ENCODE measurements at places on chromosomes 4 and X.

DNA sequence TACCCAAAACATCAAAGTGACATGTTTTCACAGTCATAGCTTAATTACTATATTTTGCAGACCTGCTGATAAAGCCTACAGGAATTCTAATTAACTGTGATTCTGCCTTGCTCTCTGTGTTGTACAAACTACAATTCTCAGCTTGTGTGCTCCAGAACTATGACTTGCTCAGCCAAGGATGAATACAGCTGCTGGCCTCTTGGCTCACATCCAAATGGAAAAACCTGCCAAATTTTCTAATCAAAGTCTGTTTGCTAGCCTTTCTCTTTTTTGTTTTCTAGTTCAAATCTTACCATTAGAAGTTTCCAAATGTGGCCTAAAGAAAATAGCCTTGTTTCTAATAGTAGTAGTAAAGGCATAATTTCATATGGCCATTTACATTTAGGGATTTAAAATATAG lies 1176.8 kb downstream of the FAM133A start:
- no peak for DNase-seq

DNA sequence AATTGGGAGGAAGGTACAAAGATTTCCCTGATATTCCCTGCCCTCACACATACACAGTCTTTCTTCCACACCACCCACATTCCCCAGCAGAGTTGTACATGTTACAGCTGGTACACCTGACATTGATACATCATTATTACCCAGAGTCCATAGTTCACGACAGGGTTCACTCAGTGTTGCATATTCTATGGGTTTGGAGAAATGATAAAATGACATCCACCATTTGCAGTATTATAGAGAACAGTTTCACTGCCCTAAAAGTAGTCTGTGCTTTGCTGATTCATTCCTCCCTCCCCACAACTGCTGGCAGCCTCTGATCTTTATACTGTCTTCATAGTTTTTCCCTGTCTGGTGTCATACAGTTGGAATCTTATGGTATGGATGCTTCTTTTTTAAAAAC lies 15.0 kb downstream of the AGA start:
- DNase-seq = no peak

- DNase-seq = no peak
Observed at GRCh38 chr4:86512631-86513030, 81.5 kb upstream of the PTPN13 start.

GRCh38 chrX:37776283-37776986 lies 3.4 kb upstream of the CYBB start:
- DNase-seq = no peak

GRCh38 chr4:176939445-176939844 lies 146.7 kb upstream of the VEGFC start:
- DNase-seq = no peak

GRCh38 chr4:25817059-25817681 lies 45.6 kb downstream of the SEL1L3 start:
- DNase-seq = no peak

- no peak for DNase-seq
Observed at GRCh38 chr4:85409251-85409650, 65.7 kb upstream of the ARHGAP24 start.

DNA sequence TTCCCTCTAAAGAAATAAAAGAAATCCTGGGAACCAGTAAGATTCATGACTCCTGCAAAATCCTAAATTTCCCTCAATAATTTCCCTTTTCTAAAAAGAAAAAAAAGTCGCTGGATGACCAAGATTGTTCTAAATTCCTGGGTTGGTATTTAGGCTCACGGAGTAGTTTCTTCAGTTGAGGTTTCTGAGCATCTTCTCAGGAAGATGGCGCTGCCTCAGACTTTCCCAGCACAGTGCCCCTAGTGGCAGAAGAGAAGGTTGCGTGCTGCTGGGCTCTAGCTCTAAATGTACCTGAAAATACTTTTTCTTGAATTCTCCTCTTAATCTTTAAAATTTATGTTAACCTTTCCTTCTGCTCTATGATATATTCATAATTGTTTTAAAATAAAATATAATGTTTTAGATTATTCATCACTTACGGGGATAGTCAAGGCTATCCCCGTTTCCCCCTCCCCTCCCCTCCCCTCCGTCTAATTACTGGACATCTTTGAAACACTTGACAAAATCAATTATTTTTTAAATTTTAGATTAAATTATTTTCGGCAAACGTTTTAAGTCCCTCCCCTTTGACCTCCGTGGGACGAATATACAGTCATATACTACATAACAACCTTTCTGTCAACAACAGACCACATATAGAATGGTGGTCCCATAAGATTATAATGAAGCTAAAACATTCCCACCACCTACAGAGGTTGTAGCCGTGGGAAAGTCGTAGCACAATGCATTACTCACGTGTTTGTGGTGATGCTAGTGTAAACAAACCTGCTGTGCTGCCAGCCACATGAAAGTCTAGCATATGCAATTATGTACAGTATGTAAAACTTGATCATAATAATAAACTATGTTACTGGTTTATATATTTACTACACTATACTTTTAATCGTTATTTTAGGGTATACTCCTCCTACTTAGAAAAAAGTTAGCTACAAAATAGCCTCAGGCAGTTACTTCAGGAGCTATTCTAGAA lies 41.0 kb upstream of the GATB start:
- peak; percentile 29 for DNase-seq

DNA sequence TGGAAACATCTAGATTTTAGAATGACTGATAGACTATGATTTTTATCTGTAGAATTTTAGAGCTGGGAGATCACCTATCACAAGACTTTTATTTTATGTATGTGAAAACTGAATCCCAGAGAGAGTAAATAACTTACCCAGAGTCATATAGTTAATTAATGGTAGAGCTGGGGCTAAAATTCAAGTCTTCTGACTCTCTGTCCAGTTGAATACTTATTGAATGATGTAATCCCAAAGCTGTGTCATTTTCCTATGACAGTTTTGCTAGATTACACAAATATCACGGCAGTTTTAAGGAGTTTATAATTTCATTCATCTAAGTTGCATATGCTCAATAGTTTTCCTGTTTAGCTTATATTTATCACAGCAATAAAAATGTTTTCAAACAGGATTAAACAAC lies 6.7 kb downstream of the NRK start:
- DNase-seq = no peak

GRCh38 chr4:106707776-106708463 lies 328.2 kb downstream of the DKK2 start:
- no peak for DNase-seq

DNA sequence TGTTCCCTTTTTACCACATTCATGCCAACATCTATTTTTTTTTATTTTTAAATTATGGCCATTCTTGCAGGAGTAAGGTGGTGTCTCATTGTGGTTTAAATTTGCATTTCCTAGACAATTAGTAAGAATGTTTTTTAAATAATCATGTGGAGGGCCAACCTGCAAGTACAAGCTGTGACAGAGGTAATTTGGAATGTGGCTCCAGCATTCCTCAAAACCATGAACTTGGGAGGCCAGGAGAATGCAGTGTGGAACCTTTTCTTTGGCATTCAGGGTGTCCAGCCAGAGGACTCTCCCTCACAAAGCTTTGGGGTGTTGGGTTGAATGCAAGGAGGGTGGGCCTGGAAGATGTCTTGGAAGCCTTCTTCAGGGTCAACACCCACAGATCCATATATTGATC lies 7.3 kb upstream of the TMEM185A start:
- no peak for DNase-seq

GRCh38 chr4:40749717-40750460 lies at the start of gene NSUN7:
Gene NSUN7 (plus strand): TSS chr4:40749955. CDS start chr4:40750694, 739 bp downstream.
- no peak for DNase-seq

GRCh38 chr4:25001509-25001908 lies 29.2 kb downstream of the LGI2 start:
- DNase-seq = no peak

DNA sequence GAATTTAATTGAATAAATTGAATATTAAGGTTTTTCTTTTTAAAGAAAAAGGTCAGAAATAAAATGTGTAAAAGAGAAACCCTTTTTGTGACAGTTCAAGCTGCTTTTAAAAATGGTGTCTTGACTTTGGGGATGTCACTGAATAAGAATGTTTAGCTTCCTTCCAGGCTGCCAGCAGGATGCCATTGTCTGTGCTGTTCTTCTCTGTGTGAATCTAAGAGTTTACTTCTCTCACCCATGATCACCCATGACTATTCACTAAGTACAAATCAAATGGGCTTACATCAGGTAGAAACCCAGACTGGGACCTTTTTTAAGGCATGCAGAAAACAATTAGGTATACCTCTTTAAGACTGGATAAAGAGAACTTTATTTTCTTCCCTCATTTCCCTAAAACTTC lies 115.3 kb downstream of the DACH2 start:
- no peak for DNase-seq

DNA sequence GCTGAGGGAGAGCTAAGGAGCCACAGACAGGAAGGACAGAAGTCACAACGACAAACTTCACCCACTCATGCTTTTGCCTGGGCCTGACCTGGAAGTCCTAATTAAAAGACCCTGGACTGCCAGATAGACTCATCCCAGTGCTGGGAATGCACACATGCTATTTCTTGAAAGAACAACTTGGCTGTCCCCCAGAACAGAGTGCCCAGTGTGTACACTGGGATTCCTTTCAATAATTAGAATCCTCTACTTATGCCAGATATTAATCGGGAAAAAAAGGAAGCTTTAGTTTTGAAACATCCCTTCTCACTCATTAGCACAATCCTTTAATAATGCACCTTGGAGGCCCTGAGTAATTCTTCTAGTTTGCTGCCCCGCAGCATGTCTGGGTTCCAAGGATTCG lies 3.4 kb downstream of the HOPX start:
- no peak for DNase-seq

- no peak for DNase-seq
Observed at GRCh38 chr4:188417181-188417580, 277.9 kb downstream of the TRIML1 start.

- DNase-seq = no peak
Observed at GRCh38 chr4:6502747-6503465, 30.5 kb upstream of the PPP2R2C start.

- no peak for DNase-seq
Observed at GRCh38 chrX:3252744-3253143, 93.7 kb downstream of the MXRA5 start.

GRCh38 chrX:15471028-15471427 lies 22.1 kb downstream of the PIR start:
- DNase-seq = no peak

- no peak for DNase-seq
Observed at GRCh38 chr4:76212851-76213414, 691 bp downstream of the SCARB2 start.

- DNase-seq = no peak
Observed at GRCh38 chrX:40849906-40850823, 114.8 kb upstream of the MED14 start.

DNA sequence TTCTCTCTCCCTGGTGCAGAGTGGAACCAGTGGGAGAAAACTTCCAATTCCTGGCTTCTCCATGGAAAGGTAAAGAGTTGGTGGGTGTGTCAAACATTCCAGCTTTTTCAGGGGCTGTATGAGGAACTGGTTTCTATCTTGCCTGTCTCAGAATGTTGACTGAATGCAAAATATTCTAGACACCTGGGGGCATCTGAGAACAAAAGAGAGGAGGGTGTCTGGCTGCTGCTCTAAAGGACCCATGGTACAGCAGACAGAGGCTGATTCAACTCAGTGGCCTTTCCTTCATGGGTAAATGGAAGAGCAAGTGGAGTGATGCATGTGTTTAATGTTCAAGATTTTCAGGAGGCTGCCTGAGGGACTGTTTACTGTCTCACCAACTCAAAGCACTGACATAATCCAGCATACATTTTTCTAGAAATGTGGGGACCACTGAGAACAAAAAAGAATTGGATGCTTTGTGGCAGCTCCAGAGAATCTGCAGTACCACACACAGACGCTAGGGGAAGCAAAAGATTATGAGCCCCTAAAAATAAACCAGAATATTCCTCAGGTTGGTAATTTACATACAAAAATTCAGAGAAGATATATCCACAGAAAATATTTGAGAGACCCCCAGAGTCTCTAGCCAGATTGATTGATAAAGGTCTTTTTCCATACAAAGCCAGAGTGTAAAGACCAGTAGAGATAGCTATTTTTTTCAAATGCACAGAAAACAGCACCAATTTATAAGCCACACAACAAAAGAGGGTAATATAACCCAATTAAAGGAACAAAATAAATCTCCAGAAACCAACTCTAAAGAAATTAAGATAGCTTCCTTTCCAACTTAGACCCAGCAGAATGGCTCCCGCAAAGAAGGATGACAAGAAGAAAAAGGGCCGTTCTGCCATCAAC lies 48.0 kb upstream of the STARD8 start:
- no peak for DNase-seq

- DNase-seq = no peak
Observed at GRCh38 chr4:83503974-83504373, 19.1 kb upstream of the ABRAXAS1 start.

DNA sequence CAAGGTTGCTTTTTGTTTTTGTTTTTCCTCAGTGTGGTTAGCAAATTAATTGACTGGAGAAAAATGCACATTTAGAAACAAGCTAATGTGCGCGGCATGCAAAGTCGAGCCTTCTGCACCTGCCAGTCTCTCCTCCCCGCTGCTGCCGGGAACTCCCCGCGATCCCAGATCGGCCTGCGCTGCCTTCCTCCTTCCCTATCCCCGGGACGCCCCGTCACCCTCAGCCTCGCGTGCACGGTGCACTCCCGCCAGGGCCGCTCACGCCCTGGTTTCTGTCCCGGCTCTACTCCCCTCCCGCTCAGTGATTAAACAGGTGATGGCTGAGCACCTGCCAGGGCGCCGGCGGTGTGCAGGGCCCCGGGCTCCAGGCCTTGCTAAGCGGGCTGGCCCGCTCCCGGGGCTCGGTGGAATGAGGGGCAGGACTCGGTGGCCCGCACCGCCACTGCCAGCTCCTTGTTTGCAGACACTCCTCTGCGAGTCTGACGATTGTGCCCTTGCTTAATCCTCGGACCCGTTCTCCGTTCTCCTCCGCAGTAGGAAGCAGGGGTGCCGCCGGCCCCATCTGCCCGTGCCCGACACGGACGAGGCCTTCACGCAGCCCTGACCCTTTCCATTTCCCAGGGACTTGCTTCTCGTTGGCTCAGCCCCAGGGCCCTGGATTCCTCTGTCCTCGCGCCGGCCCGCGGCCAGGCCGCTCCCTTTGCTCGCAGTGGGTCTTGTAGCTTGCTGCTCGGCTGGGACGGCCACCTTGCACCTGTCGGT lies 143.4 kb downstream of the TRIML1 start:
- no peak for DNase-seq

DNA sequence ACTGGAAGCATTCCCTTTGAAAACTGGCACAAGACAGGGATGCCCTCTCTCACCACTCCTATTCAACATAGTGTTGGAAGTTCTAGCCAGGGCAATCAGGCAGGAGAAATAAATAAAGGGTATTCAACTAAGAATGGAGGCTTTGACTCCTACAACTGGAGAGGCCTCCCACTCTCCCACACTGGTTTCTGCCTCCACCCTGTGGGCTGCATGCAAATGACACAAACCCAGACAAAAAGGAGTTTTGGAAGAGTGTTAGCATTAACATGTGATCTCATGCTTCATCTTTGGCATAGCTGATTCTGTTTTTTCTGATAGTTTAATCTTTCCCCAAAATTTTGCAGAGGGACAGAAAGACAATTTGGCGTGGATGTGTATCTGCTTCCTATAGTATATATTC lies 80.8 kb upstream of the IQCM start:
- no peak for DNase-seq

- no peak for DNase-seq
Observed at GRCh38 chr4:156609421-156609820, 362.2 kb downstream of the PDGFC start.

Measured in SW 1271 (cell line).